ENCODE measurements at places on chromosomes 1 and 21.

GRCh38 chr1:15640667-15641066, 23.4 kb downstream of the DDI2 start:
- DNase-seq: no peak

DNA sequence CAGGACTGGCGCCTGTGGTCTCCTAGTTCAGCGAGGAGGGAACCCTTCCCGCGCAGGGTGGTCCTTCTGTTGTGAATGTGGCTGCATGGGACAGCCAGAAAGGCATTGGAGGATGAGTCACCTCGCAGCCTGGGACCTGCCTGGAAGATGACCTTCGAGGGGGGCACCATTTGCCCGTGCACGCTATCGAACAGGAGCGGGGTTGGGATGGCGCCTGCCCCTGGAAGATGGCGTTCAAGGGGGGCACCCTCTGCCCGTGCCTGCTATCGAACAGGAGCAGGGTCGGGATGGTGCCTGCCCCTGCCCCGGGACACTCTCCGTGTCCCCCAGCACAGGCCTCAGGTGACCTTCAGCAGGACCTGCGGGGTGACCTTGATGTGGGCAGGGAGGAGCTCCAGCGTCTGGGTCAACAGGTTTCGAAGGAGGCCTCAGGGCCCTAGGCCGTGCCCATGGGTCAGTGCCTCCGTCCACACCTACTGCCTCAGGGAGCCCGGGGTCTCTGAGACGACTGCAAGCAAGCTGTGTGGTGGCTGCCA, 1.7 kb upstream of the ACTRT2 start:
- no peak for DNase-seq

GRCh38 chr1:246580497-246581370, 14.5 kb downstream of the CNST start:
- no peak for DNase-seq

GRCh38 chr21:27206368-27206982, 239.6 kb upstream of the ADAMTS5 start:
- DNase-seq: no peak

- no peak for DNase-seq
These were observed 29.1 kb upstream of the SOAT1 start for GRCh38 chr1:179264507-179264906.

All from NCI-H446 (cell line).